ENCODE measurements at places on chromosomes 2 and 18. TPM values are rescaled to one million over a fixed set of nuclear protein-coding genes. Genes with fewer than 3 reads are reported as not detected.

DNA sequence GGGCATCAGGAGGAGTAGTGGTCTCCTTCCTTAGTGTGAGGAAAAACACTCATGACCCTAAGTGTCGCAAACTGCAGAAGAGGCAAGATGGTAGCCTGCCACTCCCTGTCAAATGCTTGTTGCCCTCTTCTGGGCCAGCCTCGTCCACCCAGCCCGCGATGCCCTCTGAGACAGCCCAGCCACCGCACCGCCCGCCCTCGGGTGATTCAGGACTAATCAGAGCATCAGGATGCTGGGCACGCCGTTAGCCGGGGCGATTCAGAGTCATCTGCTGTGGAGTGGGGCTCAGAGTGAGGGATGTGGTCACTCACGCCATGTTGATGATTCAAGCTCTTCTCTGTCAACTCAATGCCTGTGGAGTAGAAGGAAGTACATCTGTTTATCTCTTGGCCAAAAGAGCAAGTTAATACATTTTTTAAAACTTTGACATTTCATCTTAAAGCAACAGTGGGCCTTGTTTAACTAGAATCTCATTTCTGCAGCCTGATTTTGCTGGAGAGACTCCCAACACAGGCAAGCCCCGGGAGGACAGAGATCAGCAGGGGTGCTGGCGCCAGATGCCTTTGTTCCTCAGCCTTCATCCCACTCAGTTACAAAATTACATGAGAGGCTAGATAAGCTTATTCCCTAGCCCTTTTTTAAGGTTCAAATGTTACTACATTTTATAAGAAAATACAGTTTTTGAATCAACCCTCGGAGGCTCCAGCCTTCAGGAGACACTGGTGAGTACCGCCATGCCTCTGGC is 79.0 kb downstream of the TMEM18 start:
- DNase-seq: no peak

The MROH2A gene
- total RNA-seq: not detected

The SIX3 gene
- 1.2 TPM for total RNA-seq

The ERICH2 gene
- not detected for total RNA-seq

DNA sequence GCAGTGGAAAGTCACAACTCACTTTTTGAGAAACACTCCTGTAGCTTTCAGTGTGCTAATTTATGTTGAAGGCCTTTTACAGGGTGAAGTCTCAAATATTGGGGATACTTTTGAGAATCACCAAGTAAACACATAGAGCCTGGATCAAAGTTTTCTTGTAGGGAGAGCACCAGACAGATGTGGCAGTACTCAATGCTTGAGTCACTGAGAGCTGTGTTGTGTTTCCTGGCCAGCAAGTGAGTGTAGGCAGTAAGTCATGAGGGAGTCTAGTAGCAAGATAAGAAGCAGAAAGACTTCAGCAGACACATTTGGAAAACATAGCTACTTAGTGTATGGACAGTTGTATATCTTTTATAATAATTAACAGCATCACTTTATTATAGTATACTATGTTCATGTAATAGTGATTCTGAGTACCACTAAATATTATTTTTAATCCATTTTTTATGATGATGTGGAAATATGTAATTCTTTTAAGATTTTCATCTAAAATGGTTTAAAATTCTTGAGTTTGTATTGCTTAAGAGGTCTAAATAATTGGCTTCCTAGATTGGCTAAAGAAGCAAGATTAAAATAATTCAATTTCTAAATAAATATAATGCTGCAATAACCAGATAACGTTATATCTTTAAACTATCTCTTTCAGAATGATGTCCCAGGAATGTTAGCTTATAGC is 12.8 kb downstream of the PSMD1 start:
- no peak for DNase-seq

DNA sequence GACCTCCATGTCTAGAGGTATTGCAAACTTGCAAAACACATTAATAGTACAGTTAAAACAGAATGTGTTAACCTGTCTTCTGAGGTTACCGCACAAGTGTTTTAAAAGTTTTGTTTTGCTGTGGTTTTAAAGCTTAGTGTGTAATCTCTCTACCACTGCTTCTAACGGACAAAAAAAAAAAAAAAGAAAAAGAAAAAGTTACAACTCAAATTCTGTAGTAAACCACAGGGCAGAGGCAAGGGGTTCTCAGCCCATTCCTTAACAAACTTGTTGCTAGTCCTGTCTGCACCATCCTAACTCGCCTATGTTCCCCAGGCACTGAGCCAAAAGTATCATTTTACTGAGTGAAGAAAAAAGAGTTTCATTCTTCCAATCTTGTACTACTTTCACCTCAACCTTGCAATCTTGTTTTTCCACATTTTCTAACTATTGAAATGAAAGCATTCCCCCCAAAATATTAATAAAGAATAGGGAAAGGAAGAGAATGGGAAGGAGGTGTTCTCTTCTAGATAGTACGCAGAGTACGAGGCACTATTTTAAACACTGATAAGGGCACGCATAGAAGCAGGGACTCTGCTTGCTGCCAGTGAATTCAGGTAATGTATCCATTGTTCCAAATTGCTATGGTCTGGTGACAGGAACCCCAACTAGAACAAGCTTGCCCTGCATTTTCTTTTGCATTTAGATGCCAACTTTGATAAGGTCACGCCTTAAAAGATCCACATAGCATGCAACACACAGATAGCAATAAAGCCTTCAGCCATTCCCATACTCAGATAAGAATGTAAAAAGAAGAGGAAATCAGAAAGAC is 47.1 kb downstream of the IKZF2 start:
- no peak for DNase-seq

DNA sequence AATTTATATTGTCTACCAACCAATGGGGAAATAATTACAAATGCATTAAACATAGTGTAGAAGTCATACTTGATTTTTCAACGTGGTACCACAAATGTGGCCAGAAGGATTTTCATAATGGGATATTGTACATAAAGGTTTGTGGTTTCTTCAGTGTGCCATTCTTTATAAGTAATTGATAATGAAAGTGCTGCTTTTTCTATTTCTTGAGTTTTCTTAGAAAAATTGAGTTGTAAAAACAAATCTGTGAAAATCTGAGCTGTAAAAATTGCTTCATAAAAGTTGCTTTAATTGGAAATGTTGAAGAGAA is 103.6 kb downstream of the KYNU start:
- DNase-seq: no peak

- no peak for DNase-seq
These were observed 52.1 kb downstream of the BOLA3 start for GRCh38 chr2:74095632-74096031.

- DNase-seq: no peak
These were observed 432.3 kb downstream of the PID1 start for GRCh38 chr2:228838819-228839218.

The EPHA4 gene
- total RNA-seq: 158 TPM
